Activated naive CD8-positive, alpha-beta T cell treated with anti-CD3 and anti-CD28 coated beads, Interleukin-2, amount 10 ng/mL, durations not matched to agents 7 days and 5 days (primary cell): ENCODE measurements at places on chromosomes 2 and 18. TPM values are rescaled to one million over a fixed set of nuclear protein-coding genes. Genes with fewer than 3 reads are reported as not detected.
A peak's percentile ranks its signal among the peaks of the same experiment; 100 is the strongest.

DNA sequence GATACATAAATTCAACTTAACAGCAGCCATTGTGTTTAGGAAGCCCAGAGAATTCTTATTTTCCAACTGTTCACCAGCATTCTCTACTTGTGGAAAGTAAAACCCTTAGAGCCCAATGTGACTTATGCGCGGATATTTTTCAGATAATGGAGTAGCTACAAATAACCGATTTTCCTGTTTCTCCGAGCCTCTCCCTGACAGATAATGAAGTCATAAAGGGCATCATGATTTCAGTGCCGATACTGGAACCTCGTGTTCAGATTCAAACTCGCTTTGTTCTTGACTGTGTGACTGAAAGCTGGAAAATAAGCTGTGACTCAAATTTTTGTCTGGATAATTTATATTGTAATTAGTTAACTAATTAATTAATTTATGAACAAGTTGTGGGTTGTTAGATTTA lies 228.2 kb downstream of the VAPA start:
- no peaks in the 10 kb centered on the region for H3K36me3 ChIP-seq
- peaks cover 3% of the 10 kb centered on the region for H3K27me3 ChIP-seq
- H3K4me3 ChIP-seq: no peak overlapping the region
- DNase-seq: no peak
- H3K27ac ChIP-seq: no peak overlapping the region
- H3K4me1 ChIP-seq: peaks cover 8% of the 10 kb centered on the region

DNA sequence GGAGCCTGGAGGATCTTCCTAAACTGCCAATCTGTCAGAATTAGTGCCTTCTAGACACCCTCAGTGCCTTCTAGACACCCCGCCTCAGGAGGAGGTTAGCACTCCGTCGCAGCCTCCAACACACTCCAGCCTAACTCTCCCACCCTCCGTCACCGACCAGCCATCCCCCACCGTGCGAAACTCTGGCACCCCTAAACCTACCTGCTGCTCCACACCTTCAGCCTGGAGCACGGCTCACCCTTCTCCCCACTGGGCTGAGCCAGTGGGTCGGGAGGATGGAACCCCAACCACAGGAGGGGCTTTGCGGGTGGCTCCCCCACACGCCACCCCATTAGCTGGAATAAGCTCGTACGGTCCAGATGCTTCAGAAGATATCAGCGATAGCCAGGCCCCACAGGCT lies 468.9 kb upstream of the HS6ST1 start:
- no peaks in the 10 kb centered on the region for H3K27me3 ChIP-seq
- DNase-seq: no peak
- H3K36me3 ChIP-seq: no peaks in the 10 kb centered on the region
- H3K27ac ChIP-seq: no peak overlapping the region

Gene KLF7
- 17.9 TPM for total RNA-seq

Gene RAX
- not detected for total RNA-seq

DNA sequence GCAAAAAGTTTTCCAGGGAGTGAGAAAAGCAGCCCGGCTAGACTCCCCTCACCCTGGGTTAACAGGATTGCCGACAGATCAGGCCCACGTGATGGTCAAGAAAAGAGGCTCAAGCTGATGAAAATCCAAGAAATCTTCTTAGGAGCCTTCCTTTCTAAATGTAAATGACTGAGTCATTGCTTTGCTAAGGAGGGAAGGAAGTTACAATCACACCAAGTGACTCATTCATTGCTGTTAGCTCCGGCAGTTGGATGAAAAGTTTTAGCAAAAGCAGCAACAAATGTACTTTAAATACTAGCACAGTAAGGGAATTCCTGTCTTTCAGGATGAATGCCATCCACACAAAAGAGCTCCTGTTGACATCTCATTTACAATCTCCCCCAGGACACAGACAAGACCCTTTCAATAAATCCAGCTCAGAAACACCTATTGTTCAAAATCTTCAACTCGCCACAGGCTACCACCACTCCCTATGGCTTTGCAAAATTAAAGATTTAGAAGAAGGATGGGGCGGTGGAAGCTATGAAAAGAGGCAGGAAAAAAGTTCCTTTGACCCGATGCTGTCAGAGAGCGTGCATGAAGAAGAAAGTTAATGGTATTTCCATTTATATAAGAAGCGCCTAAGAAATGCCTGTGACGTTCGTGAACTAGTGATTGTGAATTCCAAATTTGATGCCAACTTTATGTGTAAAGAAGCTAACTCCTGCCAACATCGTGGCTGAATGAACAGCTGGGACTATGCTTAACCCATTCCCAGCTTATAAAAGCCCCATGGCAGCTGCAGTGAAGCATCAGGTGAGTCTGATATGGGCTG lies 153.7 kb downstream of the TGIF1 start:
- peaks cover 18% of the 10 kb centered on the region for H3K4me1 ChIP-seq
- no peaks in the 10 kb centered on the region for H3K27me3 ChIP-seq
- no peak for DNase-seq
- no peak overlapping the region for H3K27ac ChIP-seq
- peaks cover 3% of the 10 kb centered on the region for H3K36me3 ChIP-seq
- no peak overlapping the region for H3K4me3 ChIP-seq

DNA sequence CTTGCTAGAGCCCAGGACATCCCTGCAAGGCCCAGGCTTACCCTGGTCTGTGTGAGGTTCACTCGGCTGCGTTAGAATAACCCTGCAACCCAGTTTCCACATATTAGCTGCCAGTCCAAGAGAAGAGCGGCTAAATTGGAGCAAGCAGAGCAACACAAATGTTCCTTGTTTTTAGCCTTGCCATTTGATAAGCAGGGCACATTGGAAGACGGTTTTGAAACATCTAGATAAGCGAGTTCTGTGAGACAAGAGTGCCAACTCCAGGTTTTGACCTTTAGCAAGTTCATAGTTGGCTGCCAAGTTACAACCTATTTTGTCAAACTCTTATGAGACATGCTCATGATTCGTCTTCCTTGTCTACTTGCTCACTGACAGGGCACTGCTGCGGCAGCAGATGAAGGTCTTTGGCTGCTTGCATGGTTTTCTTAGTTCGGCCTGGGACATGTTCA lies 23.5 kb downstream of the DPP4 start:
- peaks cover 60% of the 10 kb centered on the region for H3K36me3 ChIP-seq
- peaks cover 33% of the 10 kb centered on the region for H3K4me1 ChIP-seq
- no peak for DNase-seq
- no peak overlapping the region for H3K4me3 ChIP-seq
- H3K27me3 ChIP-seq: no peaks in the 10 kb centered on the region
- peak overlapping the region; percentile 39 for H3K27ac ChIP-seq

Gene C2orf78
- not detected for total RNA-seq

GRCh38 chr2:65367524-65367923 lies 64.9 kb downstream of the SPRED2 start:
- H3K27ac ChIP-seq: no peak overlapping the region
- DNase-seq: no peak
- H3K4me3 ChIP-seq: no peak overlapping the region
- peaks cover 12% of the 10 kb centered on the region for H3K27me3 ChIP-seq
- no peaks in the 10 kb centered on the region for H3K36me3 ChIP-seq

- DNase-seq: no peak
- H3K36me3 ChIP-seq: no peaks in the 10 kb centered on the region
- no peaks in the 10 kb centered on the region for H3K27me3 ChIP-seq
Observed at GRCh38 chr2:192286093-192286701, 91.5 kb upstream of the TMEFF2 start.

DNA sequence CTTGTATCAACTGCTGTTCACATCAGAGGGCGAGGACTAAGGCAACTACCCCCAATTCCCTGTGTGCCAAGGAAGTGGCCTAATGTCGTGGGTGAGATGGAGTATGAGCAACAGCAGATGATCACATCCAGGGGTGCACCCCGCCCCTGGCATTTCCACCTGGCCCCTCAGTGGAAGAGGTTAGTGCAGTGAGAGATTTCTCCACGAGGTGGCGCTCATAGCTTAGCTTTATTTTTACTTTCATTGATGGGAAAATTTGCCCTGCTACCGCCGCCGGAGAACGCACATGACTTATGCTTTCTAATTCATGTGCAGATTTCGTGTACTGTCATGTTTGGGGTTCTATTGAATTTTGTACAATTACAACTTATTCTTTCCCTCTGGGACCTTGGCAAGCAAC lies 470.6 kb upstream of the MEX3C start:
- H3K27me3 ChIP-seq: peaks cover 2% of the 10 kb centered on the region
- peaks cover 2% of the 10 kb centered on the region for H3K4me1 ChIP-seq
- DNase-seq: peak; percentile 45
- H3K27ac ChIP-seq: no peak overlapping the region
- no peak overlapping the region for H3K4me3 ChIP-seq
- H3K36me3 ChIP-seq: no peaks in the 10 kb centered on the region

DNA sequence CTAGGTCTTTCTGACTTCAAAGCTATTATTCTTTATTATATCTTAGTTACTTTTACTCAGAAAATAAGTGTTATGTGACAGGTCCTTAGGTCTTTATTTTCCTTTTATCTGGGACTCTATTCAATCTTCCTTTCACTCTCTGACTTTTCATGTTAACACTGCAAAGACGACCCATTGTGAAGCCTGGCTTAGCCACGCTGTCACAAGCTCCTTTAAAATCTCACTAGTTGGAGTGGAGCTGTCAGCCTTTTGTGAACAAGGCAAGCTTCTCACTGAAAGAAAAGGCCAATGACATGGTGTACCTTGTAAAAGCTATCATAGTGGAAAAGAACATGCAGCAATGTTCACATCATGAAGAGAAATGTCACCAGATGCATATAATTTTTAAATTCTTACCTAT lies 1130.7 kb upstream of the FAM98A start:
- no peaks in the 10 kb centered on the region for H3K36me3 ChIP-seq
- no peak overlapping the region for H3K27ac ChIP-seq
- DNase-seq: no peak

GRCh38 chr18:950882-951495 lies 46.3 kb downstream of the ADCYAP1 start:
- no peak overlapping the region for H3K27ac ChIP-seq
- DNase-seq: no peak
- H3K36me3 ChIP-seq: no peaks in the 10 kb centered on the region
- H3K4me3 ChIP-seq: no peak overlapping the region
- no peaks in the 10 kb centered on the region for H3K4me1 ChIP-seq
- H3K27me3 ChIP-seq: peaks cover 2% of the 10 kb centered on the region

Gene DHRS9
- total RNA-seq: 0.34 TPM

Gene CASP8
- total RNA-seq: 127 TPM

- no peak overlapping the region for H3K4me3 ChIP-seq
- H3K27me3 ChIP-seq: no peaks in the 10 kb centered on the region
- DNase-seq: no peak
- H3K4me1 ChIP-seq: peaks cover 2% of the 10 kb centered on the region
Observed at GRCh38 chr18:62170857-62171256, 16.0 kb downstream of the PIGN start.

DNA sequence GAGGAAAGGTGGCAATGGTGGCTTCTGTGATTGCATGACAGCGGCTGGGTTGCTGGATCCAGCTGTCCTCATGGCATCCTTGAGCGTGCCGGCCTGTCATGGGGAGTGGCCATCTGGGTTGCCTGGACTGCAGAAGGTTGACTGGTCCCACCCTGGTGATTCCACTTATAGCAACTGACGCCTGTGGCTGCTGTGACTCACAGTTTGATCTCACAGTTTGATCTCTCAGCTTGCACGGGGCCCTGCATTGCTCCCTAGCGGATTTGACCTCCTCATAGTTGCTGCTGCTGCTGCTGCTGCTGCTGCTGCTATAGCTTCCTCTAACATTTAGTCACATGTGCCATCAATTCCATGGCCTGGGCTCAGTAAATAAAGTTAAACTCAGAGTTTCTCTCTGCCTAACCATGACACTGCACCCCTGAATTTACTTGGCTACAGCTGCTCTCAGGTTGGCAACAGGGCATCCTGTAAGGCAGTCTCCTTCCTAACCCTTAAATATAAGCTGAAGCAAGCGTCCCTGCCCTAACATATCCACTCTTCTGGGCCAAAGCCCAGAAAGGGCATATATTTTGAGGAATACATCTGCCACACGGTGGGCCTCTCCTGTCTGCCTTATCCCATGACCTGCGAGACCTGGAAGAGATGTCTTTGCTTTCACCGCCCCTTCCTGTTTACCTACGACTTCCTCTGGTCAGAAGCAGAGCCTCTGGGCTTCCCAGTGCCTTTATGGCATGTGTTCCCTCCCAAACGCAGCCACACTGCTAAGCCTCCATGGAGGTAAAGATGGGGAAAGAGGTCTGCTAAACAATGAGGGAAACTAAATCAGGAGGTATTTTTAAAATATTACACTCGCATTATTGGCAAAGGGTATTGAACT lies 37.8 kb upstream of the CCDC150 start:
- no peak overlapping the region for H3K4me3 ChIP-seq
- no peaks in the 10 kb centered on the region for H3K4me1 ChIP-seq
- H3K27ac ChIP-seq: no peak overlapping the region
- peaks cover 14% of the 10 kb centered on the region for H3K27me3 ChIP-seq
- H3K36me3 ChIP-seq: no peaks in the 10 kb centered on the region

DNA sequence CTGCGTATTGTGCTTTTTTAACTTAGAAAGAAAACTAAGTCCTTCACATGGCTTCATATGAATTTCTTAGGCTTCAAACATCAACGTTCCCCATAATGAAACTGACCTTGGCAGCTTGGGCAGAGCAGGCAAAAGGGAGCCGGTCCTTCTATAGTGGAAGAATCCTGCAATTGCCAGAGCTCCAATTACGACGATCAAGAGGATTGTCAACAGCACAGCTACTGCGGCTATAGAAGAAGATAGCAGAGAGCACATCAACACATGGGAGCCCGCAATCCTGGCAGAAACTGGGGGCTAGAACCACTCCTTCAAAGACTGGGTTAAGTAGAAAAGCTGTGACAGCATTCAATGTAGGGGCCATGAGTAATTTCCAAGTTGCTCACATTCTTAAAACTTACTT lies 69.8 kb downstream of the DHRS9 start:
- no peak for DNase-seq
- H3K4me3 ChIP-seq: no peak overlapping the region
- no peaks in the 10 kb centered on the region for H3K36me3 ChIP-seq
- H3K27me3 ChIP-seq: peaks cover 4% of the 10 kb centered on the region
- no peak overlapping the region for H3K27ac ChIP-seq
- H3K4me1 ChIP-seq: peaks cover 1% of the 10 kb centered on the region

DNA sequence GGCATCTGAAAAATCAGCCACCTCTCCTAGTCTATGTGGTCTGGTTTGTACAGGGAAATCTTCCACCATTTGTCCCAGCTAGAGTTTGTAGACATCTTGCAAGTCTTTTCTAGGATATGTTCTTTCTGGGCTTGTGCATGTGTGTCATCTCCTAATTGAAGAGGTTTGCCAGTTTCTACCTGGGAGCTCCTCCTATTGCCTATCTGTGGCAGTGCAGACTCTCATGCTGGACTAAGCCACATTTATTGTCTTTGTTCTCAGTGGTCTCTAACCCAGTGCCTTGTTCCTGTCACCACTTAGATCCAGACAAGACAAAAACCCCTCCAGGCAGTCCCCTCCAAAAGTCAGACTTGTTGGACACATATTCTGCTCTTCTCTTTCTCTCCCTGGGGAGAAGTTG lies 72.0 kb upstream of the MRPS9 start:
- no peaks in the 10 kb centered on the region for H3K4me1 ChIP-seq
- DNase-seq: no peak
- H3K27ac ChIP-seq: no peak overlapping the region
- H3K27me3 ChIP-seq: peaks cover 2% of the 10 kb centered on the region
- no peak overlapping the region for H3K4me3 ChIP-seq

DNA sequence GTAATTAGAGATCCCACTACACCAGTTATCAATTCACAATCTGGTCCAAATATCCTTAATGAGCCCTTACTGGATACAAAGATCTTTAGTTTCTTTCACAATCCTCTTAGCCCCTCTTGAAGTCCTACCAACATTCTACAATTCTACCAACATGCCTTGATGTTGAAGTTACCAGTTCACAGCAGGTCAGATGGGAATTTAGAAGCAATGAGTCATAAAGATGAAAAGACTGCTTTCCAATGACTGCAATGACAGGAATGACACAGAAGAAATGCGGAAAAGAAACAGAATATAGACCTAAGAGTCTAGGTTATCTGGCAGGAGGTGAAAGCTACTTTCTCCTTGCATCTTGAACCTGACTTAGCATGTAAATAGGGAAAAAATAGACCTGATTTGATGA lies 24.5 kb downstream of the RTTN start:
- no peaks in the 10 kb centered on the region for H3K27me3 ChIP-seq
- H3K27ac ChIP-seq: no peak overlapping the region
- H3K4me1 ChIP-seq: peaks cover 8% of the 10 kb centered on the region
- no peak for DNase-seq
- H3K36me3 ChIP-seq: peaks cover 29% of the 10 kb centered on the region
